ENCODE measurements at places on chromosomes 5 and 9.

DNA sequence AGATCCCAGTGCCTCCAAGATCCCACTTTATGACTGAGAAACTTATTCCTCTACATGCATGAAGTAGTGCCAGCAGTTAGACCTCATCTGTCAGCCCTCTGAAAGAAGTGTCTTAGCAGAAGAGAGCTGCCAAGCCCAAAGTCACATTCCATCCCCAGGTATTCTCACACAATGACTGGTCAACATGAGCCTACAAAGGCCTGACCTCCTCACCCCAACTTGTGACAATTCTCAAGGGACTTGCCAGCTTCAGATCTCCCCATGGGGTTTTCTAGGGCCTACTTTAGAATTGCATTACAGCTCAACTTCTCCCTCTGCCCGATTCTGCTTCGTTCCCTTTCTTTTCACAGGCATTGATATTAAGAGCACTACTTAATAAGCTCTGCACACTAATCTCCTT lies 393.8 kb upstream of the SLC30A5 start:
- DNase-seq = no peak

DNA sequence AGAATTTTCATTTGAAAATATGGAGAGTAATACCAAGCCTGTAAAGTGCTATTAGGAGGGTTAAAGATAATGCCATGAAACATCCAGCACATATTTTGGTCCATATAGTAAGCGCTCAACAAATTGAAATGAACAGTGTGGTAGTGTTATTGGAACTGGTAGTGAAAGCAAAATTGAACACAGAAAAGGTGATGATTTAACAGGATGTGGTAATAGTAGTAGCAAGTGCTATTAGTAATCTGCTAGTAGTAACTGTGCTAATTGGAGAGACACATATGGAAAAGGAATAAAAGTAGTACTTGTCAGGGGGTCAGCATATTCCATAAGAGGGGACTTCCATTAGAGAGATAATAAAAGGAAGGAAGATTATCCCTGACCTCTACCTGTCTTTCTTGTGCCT lies 187.3 kb downstream of the HTR1A start:
- no peak for DNase-seq

GRCh38 chr9:95157481-95158151 lies 159.9 kb downstream of the FANCC start:
- DNase-seq = no peak

- no peak for DNase-seq
Observed at GRCh38 chr9:98071737-98072136, 15.2 kb downstream of the NANS start.

GRCh38 chr9:110520120-110520701 lies 59.3 kb downstream of the SVEP1 start:
- no peak for DNase-seq

DNA sequence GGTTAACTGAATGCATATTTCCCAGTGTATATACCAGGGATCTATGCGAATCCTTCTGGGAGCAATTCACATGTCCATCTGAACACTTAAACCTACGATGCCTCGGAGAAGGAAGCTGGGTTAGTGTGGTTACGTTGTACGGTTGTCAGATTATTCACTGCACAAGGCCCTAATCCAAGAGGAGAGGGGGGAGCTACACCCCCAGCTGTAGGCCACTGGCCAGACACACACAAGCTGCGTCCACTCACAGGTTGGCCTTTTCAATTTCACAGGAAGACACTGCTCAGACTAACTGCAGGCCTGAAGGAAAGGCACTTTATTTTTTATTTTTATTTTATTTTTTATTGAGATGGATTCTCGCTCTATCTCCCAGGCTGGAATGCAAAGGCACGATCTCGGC lies 184.5 kb upstream of the GNA14 start:
- DNase-seq = no peak

- DNase-seq = no peak
Observed at GRCh38 chr5:12399868-12400267, 495.6 kb upstream of the CTNND2 start.

GRCh38 chr5:32223972-32224609 lies 50.0 kb upstream of the GOLPH3 start:
- no peak for DNase-seq

DNA sequence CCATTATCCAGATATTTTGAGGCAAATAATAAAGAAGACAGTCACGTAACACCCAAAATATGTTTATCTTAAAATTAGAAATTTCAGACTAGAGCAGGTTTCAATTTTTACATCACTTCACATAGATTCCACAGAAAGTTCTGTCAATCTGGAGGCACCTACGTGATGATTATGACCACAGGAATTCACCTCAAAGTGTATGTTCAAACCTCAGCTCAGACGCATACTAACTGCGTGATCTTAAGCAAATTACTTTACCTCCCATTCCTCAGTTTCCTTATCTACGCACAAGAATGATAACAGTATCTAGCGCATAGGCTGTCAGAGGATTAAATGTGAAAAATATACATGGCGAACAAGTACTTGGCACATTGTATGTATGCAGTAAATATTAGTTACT lies 5.9 kb upstream of the CDH6 start:
- DNase-seq = no peak

DNA sequence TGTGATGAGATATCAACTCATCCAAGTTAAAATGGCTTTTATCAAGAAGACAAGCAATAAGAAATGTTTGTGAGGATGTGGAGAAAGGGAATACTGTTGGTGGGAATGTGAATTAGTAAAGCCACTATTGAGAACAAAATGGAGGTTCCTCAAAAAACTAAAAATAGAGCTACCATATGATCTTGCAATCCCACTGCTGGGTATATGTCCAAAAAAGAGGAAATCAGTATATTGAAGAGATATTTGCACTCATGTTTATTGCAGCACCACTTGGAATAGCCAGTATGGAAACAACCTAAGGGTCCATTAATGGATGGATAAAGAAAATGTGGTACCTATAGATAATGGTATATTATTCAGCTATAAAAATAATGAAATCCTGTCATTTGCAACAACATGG lies 25.1 kb downstream of the PPIP5K2 start:
- DNase-seq = no peak
